Epithelial cell of alveolus of lung (primary cell): ENCODE measurements at places on chromosomes 12 and 14. TPM values are rescaled to one million over a fixed set of nuclear protein-coding genes. Genes with fewer than 3 reads are reported as not detected.

Gene DDIT3
- total RNA-seq: 9.1 and 17.7 TPM in 2 replicates

Gene PLA2G1B
- total RNA-seq: not detected in 2 replicates

Gene CMAS
- total RNA-seq: 19.2 and 28.3 TPM in 2 replicates

Gene PRB2
- total RNA-seq: not detected in 2 replicates

Gene USP44
- 0.72 and 1.8 TPM in 2 replicates for total RNA-seq

Gene IFNG-AS1
- total RNA-seq: not detected in 2 replicates

Gene MAX
- total RNA-seq: 28.7 and 36.7 TPM in 2 replicates

Gene NYNRIN
- 9.7 and 33.2 TPM in 2 replicates for total RNA-seq

Gene FGF23
- not detected in 2 replicates for total RNA-seq

Gene HECTD4
- total RNA-seq: 6.5 and 13.1 TPM in 2 replicates

Gene KRT74
- not detected in 2 replicates for total RNA-seq
